Cardiac muscle cell (in vitro differentiated cells and primary cell): ENCODE measurements at places on chromosomes 3 and 15. TPM values are rescaled to one million over a fixed set of nuclear protein-coding genes. Genes with fewer than 3 reads are reported as not detected.
A peak's percentile ranks its signal among the peaks of the same experiment; 100 is the strongest.

- no peak overlapping the region for H3K27ac ChIP-seq
- DNase-seq: peak; percentile 64
These were observed 116.7 kb downstream of the XXYLT1 start for GRCh38 chr3:195154111-195154791.

- DNase-seq: no peak
- H3K4me3 ChIP-seq: peak overlapping the region; percentile 47
- no peaks in the 10 kb centered on the region for H3K36me3 ChIP-seq
- H3K27ac ChIP-seq: peak overlapping the region; percentile 98
- no peaks in the 10 kb centered on the region for H3K27me3 ChIP-seq
- peaks cover 15% of the 10 kb centered on the region for H3K4me1 ChIP-seq
These were observed 902 bp upstream of the ZCWPW2 start for GRCh38 chr3:28347374-28348264.

- peak overlapping the region; percentile 92 for H3K4me3 ChIP-seq
- H3K27ac ChIP-seq: peak overlapping the region; percentile 49
- peak; percentile 39 for DNase-seq
- H3K36me3 ChIP-seq: peaks cover 10% of the 10 kb centered on the region
- H3K27me3 ChIP-seq: peaks cover 4% of the 10 kb centered on the region
These were observed 1.2 kb upstream of the EDEM1 start for GRCh38 chr3:5186089-5186857.

GRCh38 chr15:76418352-76419140, 82.0 kb downstream of the ISL2 start:
- no peak overlapping the region for H3K27ac ChIP-seq
- DNase-seq: no peak
- no peaks in the 10 kb centered on the region for H3K27me3 ChIP-seq
- H3K4me1 ChIP-seq: peaks cover 1% of the 10 kb centered on the region
- H3K36me3 ChIP-seq: no peaks in the 10 kb centered on the region

Gene KIF15
- polyA plus RNA-seq: 2.7 and 3.0 TPM in 2 replicates

- no peaks in the 10 kb centered on the region for H3K36me3 ChIP-seq
- H3K4me1 ChIP-seq: peaks cover 43% of the 10 kb centered on the region
- H3K4me3 ChIP-seq: no peak overlapping the region
These were observed 235.3 kb upstream of the GOLIM4 start for GRCh38 chr3:168330983-168331382.
